ENCODE measurements at places on chromosomes 6 and 20.

DNA sequence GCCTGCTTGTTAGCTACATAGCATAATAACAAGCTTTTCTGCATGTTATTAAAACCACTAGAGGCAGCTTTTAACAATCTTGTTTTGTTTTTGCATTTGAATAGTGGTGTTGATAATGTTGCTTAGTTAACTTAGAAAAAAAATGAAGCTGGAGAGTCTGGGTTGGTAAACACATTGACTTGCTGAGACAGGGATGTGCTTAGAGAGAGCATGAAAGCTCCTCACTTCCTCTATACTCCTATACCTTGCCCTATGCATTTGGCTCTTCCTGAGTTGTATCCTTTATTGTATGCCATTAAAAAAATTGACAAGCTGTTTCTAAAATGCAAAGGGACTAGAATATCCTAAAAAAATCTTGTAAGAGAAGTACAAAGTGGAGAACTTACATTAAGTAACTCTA is 13.6 kb downstream of the FAM83B start:
- DNase-seq: no peak

GRCh38 chr6:38182426-38182825 is 362.9 kb downstream of the ZFAND3 start:
- DNase-seq: no peak

DNA sequence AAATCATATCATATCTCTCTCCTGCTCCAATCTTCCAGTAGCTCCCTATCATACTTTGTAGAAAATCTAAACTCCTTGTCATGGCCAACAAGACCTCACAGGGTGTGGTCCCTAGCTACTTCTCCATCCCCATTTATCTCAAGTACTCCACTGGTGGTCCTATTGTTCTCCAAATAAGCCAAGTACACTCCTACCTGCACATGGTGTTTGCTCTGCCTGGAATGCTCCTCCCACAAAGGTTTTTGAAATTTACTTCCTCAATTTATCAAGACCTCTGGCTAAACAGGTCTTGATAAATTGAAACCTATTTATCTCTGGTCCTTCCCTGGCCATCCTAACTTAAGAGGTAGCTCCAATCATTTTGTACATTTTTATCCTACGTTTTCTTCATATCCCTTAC is 12.1 kb downstream of the TMX4 start:
- no peak for DNase-seq

DNA sequence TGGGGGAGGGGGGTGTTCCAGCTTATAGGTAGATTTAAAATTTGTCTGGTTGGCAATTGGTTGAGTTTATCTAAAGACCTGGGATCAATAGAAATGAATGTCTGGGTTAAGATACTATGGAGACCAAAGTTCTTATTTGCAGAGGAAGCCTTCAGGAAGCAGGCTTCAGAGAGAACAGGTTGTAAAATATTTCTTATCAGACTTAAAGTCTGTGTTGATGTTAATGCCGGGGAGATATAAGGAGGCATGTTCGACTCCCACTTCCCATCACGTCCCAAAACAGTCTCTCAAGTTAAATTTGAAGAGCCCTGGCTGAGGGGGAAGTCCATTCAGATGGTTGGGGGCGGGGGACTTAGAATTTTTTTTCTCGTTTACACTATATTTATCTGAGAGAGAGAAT is 12.3 kb upstream of the BLCAP start:
- no peak for DNase-seq

DNA sequence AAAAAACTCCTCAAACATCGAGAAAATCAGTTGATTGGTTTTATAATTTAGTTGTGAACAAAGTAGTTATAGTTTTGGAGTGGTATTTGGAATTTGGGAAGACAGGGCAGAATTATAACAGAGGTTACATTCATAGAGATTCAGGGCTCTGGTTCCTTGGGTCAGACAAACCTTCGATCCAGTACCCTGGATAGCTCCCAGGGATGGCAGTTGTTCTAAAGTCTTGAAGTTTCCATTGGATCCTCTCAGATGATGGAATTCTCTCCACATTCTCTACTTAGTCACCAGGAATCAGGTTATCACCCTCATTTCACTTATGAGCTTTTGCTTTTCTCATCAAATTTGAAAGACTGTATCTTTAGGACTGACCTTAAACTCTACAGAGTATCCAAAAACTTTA is 285.1 kb downstream of the CENPW start:
- DNase-seq: peak; percentile 21

DNA sequence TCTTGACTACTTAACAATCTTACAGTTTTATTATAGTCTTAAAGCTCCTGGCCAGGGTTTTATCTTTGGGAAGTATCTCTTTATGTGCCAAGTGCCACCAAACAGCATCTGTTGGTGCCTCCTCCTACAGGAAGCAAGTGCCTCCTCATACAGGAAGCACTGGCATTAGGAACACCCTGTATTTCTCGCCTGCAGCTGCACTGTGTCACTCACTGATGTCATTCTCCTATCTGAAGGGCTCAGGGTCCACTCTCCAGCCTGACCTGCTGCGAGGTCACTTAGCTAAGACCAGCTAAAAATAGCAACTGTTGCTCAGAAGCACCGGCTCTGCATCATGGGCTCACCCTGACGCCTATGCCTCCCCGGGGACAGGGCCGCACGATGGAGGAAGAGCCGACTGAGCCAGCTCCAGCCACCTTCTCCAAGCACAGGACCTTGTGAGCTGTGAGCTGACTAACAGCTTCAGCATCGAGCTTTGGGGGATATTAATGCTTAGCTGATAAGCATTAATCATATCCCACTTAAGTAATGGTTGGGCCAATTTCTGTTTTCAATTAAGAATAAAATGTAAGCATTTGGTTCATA is 66.3 kb upstream of the CD93 start:
- no peak for DNase-seq

GRCh38 chr6:152746172-152746553 is 4.4 kb upstream of the VIP start:
- DNase-seq: no peak

DNA sequence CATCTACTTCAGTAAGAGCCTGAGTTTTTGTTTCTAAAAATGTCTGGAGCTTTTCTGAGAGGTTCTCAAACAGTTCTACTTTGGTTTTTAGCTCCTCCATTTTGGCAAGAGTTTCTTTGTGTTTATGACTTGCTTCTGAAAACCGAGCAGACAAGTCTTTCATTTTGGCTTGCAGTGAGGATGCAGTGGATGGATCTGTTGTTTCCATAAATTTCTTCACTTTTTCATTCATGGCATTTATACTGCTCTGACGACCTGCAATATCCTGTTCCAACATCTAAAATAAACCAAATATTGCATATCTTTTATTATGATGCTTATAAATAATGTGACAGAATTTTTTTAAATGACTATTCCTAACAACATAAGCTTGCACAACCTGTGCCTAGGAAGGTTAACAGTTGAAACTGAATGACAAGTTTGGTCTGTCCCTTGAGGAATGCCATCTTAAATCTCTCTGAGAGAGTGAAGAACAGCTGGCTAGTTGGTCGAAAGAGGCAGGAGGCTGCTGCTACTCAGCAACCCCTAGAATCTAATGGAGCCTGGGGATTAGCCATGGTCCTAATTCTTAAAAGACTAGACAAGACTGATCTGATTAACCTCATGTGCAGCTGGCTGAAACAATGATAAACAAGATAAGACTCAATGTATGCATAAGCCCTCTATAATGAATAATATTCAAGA is 69.8 kb downstream of the DST start:
- no peak for DNase-seq

- DNase-seq: peak; percentile 66
These were observed 129.9 kb downstream of the LPA start for GRCh38 chr6:160534050-160534696.

DNA sequence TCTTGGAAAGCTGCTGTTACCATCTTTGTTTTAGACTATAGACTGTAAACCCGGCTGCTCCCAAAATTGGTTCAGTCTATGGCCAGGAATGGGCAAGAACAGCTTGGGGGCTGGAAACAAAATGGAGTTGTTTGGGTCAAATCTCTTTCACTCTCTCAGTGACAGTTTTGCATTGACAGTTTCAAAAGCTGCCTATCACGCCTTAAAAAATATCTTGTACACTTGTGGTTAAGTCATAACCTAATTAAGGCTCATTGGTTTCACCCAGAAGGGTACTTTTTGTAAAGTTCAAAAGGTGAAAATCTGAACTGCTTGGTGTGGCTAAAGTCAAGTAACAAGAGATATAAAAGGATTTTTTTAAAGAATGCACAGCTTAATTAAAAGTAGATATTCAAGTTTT is 76.1 kb upstream of the PRL start:
- DNase-seq: no peak

- DNase-seq: no peak
These were observed 359 bp downstream of the PHIP start for GRCh38 chr6:79077715-79078074.

GRCh38 chr6:111804627-111805235 is 68.5 kb downstream of the FYN start:
- no peak for DNase-seq

DNA sequence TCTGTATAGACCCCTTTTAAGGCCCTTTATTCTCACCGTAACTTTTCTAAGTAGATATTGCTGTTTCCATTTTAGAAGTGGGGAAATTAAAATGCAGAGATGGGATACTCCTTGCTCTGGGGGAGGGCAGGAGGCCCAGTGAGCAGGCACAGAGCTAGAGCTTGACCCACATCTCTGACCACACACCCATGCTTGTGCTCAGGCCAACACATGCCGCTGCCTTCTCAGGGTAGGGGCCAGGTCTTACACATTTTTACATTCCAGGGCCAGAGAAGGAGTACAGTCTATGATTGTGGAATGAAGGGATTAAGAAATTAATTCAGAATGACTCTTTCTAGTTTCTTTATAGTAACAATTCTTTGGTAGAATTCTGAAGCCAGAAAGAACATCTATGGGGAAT is 104.8 kb downstream of the SOBP start:
- no peak for DNase-seq

GRCh38 chr6:130252527-130253237 is 29.9 kb upstream of the SAMD3 start:
- DNase-seq: no peak

DNA sequence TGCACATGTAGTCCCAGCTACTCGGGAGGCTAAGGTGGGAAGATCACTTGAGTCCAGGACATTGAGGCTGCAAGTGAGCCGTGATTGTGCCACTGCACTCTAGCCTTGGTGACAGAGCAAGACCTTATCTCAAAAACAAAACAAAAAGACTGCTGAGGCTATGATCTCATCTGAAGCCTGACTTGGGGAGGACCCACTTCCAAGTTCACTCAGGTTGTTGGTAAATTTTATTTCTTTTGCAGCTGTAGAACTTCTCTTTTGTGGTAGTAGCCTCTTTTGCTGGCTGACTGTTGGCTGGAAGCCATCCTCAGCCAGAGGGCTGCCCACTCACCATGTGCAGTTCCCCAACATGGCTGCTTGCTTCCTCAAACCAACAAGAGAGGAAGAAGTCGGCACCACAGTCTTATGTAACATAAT is 36.8 kb upstream of the ME1 start:
- no peak for DNase-seq

DNA sequence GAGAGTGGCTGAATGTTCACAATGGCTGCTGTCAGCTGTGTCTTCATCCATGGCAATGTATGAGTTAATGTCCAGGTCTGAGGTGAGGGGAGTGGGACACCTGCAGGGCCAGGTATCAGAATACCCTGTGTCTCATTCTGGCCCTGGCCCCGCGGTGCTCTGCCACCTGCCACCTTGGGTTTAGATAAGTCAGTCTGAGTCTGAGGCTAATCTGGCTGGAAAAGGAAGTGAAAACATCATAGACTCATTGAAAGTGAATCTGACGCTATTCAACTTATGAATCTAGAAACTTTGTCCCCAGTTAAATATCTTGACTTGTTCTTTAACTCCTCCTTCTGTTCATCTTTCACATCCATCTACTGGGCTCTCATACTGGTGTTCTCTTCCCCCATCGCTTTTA is 267.1 kb upstream of the JAG1 start:
- DNase-seq: no peak

DNA sequence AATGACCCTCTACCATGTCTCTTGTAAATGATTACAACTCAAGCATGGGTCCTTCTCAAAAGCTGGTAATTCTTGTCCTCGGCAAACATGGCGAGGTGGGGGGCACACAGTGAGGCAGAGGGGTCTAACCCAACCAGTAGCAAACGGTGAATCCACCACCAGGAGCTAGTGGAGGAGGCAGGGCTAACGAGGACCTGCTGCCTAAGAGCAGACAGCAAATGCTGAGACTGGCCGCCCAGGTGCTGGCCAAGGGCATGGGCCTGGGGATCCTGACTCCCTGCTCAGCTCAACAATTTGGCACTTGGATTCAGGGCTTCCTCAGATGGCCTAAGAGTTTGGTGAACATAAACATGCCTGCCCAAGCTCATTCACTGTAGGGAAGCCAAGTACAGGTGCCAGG is 18.4 kb downstream of the PCIF1 start:
- no peak for DNase-seq

- DNase-seq: no peak
These were observed 5.6 kb upstream of the BTBD3 start for GRCh38 chr20:11912013-11912658.

DNA sequence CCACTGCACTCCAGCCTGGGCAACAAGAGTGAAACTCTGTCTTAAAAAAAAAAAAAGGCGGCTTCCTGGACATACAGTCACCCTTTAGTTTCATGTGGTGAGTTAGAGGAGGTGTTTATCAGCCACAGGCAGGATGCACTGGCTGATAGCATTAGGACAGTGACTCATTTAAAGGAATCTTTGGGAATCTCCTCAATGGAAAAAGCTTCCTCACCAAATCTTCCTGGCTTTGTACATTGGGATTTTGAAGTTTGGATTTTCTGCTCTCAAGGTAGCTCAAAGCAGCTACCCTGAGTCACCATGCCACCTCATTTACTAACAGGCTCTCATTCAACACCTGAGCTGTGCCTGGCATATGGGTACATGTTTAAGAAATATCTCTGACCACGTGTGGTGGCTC is 20.2 kb downstream of the PRPH2 start:
- DNase-seq: no peak

- no peak for DNase-seq
These were observed 279.7 kb downstream of the RNGTT start for GRCh38 chr6:88683734-88684133.

DNA sequence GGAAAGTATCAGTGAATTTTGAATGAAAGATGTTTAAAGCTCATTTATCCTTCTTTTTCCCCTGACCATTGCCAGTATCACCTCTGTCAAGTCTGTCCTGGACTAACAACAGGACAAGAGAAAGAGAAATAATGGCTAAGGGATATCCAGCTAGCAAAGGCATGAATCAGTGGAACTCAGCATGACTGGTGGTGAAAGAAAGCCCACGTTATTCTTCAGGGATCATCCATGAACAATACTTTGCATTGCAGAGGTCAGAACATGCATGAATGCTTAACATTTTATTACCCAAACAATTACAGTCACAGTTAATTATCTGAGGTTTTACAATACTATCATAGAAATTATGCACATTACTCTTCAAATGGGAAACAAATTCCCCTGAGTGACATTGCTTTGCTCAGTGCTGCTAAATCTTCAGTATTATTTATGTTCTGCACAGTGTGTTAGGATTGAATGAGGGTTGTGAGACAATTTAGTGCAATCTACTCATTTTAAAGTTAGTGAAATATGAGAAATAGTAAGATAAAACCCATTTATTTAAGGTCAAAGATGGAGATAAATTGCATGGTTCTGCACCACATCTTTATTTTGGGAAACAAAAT is 350.7 kb downstream of the KHDRBS2 start:
- peak; percentile 5 for DNase-seq

All from neuronal stem cell (in vitro differentiated cells).